ENCODE measurements at places on chromosomes 11 and 22. TPM values are rescaled to one million over a fixed set of nuclear protein-coding genes. Genes with fewer than 3 reads are reported as not detected.

APOBEC3H gene
- not detected for total RNA-seq

DNA sequence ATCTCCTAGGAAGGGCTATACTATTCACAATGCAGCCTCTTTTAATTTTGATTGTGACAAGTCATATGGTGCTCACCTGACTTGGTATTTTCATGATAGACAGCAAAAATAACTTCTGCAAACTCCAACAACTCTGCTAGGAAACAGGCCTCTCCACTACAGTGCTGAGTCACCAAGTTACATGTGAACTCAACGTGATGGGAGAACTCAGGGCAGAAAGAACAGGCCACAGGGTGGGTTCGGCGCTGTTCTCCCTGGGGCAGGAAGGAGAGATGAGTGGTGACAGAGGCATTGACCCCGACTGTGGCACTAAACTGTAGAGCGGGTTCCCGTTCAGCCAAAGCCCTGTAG is 76.6 kb upstream of the UCP3 start:
- no peak overlapping the region for H3K4me3 ChIP-seq
- H3K27me3 ChIP-seq: no peaks in the 10 kb centered on the region
- DNase-seq: no peak
- H3K4me1 ChIP-seq: no peaks in the 10 kb centered on the region

GRCh38 chr11:12790861-12791616 is 116.8 kb downstream of the TEAD1 start:
- no peaks in the 10 kb centered on the region for H3K36me3 ChIP-seq
- no peak overlapping the region for H3K27ac ChIP-seq
- H3K27me3 ChIP-seq: no peaks in the 10 kb centered on the region
- DNase-seq: no peak

GRCh38 chr11:59186130-59186594 is 14.2 kb downstream of the DTX4 start:
- peaks cover 6% of the 10 kb centered on the region for H3K36me3 ChIP-seq
- peaks cover 26% of the 10 kb centered on the region for H3K4me1 ChIP-seq
- no peak overlapping the region for H3K4me3 ChIP-seq
- H3K27me3 ChIP-seq: no peaks in the 10 kb centered on the region
- H3K27ac ChIP-seq: no peak overlapping the region
